ENCODE measurements at places on chromosomes 2 and 18.
A peak's percentile ranks its signal among the peaks of the same experiment; 100 is the strongest.

DNA sequence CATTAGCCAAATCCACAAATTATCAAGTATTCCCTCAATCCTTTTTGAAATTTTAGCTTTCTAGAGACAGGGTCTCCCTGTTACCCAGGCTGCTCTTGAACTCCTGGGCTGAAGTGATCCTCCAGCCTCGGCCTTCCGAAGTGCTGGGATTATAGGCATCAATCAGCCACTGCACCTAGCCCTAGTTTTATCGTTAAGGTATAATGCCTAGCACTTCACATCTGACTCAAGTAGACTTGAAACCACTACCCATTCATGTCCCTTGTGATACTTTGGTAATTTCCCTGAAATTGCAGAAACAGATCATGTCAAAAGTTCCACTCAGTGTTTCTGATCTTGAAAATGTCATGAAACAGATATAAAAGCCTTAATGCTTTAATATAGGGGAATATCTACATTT lies 26.3 kb downstream of the MEX3C start:
- no peak for DNase-seq

- no peak for DNase-seq
These were observed 170.4 kb downstream of the NCK2 start for GRCh38 chr2:105915005-105915558.

DNA sequence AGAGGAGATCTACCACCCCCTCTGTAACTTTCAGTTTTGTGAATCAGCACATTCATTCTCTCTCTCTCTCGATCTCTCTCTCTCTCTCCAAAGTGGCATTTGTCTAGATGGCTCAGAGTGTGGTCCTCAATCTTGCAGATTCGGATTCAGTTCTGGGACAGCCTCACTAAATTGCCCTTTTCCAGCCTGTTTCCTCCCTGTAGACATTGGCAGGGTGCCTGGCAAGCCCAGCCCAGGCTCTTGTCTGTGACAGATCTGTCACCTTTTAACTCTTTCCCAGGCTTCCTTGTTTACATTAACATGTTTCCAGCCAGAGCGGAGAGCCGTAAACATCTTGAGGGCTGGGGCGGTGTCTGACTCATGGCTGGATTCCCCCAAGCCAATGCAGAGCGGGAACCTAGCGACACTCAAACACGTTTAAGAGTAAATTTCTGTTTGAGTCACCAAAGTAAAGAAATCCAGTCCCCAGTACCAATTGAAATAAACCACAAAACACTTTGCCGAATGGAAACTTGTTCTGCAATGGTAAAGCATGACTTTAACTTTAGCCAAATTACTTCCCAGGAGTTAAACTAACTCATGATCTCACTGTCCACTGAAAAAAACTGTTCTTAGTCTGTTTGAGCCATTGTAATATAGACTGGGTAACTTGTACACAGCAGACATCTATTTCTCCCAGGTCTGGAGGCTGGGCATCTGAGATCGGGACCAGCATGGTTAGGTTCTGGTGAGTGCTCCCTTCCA lies 6.6 kb upstream of the CYP27C1 start:
- DNase-seq, result peak; percentile 85

DNA sequence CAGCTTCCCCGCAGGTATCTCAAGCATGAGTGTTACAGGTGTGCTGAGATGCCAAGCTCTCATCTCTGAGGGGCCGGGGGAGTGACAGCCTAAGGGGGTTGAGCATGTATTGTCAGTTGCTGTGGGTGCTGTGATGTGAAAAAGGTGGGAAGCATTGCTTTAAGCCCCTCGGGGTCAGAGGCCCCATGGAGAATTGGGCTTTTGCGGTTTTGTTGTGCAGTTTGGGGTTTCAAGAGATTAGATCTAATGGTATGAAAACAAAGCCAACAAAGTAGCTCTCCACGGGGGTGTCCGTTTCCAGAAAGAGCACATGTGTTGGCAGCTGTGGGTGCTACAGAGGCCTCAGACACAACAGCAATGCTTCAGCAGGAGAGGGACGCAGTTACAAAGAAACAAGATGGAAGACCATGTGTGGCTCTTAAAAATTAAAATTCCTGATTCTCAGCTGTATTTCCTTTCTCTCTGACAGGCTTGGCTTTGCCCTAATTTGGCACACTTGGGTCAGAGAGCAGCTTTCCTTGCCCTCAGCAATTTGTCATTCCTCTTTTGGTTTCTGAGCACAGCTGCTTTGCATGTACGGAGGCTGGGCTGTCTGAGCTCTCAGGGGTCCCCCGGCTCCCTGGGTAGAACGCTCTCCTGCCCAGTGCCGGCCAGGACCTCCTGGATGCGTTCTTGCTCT lies 69.9 kb downstream of the TMEM247 start:
- no peak for DNase-seq

- no peak for DNase-seq
These were observed 243.2 kb upstream of the HDAC4 start for GRCh38 chr2:239644011-239644410.

DNA sequence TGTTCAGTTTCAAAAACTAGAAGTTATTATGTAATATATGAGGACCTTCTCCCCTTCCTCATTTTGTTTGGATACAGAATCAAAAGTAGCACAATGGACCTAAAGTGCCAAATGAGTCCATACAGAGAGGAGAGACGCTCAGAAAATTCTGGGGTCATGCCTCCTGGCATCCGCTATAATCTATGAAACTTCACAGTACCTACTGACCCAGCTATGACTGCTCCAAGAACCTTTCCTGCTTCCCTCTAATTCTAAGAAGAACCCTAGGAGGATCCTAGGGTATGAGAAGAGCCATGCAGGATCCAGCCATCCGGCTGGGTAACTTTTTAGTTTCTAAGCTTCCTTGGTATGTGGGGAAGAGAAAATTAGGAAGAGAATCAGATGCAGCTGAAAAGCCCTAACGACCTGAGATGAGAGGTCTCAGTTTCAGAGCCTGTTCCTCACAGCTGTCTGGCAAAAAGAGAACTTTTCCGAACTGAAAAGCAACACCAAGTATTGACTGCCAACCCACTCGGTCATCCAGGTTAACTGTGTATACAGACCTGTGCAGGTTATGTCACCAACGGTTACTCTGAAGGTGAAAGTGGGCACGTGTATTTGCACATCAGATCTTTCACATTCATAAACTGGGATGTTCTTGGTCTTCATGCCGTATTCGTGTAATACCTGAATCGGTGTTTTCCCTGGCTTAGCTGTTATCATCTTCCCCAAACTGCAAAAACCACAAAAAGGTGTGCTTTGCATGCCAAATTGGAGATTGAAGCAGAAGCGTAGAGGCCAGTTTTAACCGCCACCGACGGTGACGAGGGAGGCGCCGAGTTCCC lies 1.1 kb downstream of the PRKRA start:
- no peak for DNase-seq

DNA sequence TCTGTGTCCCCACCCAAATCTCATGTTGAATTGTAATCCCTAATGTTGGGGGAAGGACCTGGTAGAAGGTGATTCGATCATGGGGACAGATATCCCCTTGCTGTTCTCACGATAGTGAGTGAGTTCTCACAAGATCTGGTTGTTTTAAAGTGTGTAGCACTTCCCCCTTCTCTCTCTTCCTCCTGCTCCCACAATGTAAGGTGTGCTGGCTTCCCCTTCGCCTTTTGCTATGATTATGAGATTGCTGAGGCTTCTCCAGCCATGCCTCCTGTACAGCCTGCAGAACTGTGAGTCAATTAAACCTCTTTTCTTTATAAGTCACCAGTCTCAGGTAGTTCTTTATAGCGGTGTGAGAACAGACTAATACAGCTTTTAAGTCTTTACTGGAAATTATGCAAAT lies 193.3 kb upstream of the RBBP8 start:
- no peak for DNase-seq

DNA sequence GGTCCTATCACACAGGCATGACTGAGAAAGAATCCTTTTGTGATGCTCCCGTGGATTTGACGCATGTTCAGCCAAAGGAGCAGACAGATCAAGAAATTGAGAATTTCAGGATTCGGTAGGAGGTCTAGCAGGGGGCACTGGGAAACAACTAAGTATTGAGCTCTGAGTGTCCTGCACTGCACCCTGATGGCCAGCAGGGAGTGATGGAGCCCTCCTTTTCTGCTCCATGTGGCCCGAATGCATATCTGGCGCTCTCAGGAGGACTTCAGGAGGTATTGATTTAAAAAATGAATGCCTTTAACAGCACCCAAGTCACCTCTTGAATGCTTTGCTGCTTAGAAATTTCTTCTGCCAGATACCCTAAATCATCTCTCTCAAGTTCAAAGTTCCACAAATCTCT lies 58.0 kb downstream of the ZNF519 start:
- no peak for DNase-seq

DNA sequence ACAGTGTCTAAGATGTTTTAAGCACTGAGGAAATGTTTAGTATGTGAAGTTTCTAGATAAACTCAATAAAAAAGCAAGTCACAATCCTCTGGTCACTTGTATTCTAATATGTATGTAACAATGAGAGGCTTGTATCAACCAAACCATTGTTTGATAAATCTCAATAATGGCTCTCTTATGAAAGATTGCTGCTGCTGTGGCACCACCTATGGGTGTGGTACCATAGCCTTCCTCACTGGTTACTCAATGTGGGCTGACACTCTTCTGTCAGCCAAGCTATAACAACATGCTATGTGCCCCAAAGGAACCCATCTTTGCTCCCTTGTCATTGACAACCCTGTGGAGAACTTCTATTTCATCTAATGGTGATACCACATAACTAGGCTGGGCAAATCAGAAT lies 12.6 kb upstream of the RAB1A start:
- DNase-seq, result no peak

DNA sequence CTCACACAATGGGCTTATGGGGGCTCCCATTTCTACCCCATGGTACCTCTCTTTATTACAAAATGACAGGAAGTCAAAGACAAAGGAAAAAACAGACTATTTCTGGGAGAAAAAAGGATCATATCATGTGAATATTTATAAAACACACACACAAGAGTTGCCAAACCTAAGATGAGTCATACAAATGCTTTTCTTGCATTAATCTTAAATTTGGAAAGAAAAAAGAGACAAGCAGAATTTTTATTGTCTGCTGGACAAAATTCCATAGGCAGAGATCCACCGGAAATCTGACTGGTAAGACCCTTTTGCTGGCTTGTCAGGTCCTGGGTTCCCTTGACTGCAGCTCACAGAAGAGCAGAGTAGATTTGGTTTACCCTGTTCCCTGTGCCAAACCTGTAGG lies 1732.3 kb upstream of the PIK3C3 start:
- DNase-seq, result no peak

GRCh38 chr18:23136326-23137096 lies 1.2 kb downstream of the CABLES1 start:
- peak; percentile 71 for DNase-seq

Measured in lower lobe of right lung (tissue), 2 donors.